ENCODE measurements at places on chromosomes 3 and 15.

- DNase-seq = no peak
Observed at GRCh38 chr3:115512565-115513415, 110.5 kb upstream of the GAP43 start.

DNA sequence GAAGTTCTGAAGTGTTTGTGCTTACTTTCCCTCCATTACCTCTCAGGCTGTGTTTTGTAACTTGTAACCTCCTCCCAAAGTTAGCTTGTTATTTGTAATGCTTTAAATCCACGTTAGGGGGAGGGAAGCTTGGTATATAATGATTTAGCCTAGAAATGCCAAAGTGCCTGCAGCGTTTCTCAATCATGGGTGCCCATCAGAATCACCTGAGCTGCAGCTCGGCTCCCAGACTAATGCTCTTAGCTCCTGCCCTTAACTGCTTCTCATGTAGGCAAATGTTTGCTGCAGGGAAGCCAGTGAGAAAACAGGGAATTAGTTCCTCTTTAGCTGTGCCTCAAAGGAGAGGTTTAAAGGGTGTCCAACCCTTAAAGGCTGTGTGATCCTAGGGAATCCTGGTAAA is 219.2 kb upstream of the NAALADL2 start:
- DNase-seq = no peak

DNA sequence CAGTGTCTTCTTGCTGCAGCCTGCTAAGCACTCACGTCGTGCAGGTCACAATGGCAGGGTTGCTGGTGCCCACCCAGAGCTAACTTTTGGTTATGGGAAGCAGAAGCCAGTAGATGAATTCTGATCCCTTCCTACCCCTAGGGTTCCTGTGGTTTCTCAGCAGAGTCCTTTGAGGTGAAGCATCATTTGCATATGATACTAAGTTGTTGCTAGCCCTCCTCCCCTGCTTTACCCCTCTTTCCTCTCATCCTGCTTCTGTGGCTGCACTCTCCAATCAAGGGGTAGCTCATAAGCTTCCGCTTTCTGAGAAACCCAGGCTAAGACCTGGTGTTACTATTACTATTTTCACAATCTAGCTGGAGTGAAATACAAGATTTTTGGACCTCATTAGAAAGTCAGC is 22.1 kb upstream of the HEG1 start:
- DNase-seq = no peak

GRCh38 chr3:171832989-171833388 is 10.2 kb upstream of the TMEM212 start:
- DNase-seq = no peak

- no peak for DNase-seq
Observed at GRCh38 chr3:133540896-133541674, 32.4 kb upstream of the CDV3 start.

- no peak for DNase-seq
Observed at GRCh38 chr3:127630811-127631714, 2.1 kb downstream of the PODXL2 start.

- DNase-seq = no peak
Observed at GRCh38 chr3:130834476-130834875, 59.4 kb upstream of the ATP2C1 start.

DNA sequence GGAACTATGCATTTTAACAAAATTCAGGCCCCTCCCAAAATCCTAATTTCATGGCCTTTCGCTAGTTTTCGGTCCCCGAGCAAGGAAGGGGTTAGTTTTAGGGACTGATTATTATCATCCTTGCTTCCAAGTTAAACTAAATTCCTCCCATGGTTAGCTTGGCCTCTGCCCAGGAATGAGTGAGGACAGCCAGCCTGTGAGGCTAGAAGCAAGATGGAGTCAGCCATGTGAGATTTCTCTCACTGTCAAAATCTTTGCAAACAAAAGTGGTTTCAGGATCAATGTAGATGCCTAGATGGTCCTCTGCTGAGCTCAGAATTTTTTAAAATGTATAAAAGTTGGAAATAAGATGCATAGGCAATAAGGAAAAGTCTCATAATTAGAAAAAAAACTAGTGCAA is 208.9 kb downstream of the RSL24D1 start:
- DNase-seq = no peak

DNA sequence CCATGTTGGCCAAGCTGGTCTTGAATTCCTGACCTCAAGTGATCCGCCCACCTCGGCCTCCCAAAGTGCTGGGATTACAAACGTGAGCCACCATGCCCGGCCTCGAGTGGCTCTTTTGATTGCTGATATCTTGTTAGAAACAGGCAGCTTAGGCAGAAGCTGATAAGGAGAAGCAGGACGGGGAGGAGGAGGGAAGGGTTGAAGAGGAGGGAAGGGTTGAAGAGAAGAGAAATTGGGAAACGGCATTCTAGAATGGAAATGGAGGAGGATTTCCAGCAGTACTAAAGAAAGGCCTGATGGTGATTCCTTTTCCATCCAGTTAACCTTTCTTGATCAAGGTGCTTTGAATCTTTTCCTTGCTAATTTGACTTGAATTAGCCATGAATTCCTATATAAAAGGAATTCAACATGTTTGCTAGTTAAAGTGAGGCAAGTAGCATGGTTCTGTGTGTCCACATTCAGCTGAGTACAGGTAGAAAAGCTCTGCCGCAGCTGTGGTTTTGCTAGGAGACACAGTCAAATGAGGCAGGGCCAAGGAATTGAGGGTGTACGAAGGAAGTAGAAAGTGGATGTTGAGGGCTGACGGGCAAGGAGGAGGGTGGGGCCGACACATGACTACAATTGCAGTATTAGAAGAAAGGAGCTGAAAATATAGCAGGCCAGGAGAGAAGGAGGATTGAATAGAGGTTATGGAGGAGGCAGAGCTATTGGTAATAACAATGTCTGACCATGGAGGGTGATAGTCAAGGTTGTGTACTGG is 27.2 kb upstream of the ATP1B3 start:
- DNase-seq = no peak

DNA sequence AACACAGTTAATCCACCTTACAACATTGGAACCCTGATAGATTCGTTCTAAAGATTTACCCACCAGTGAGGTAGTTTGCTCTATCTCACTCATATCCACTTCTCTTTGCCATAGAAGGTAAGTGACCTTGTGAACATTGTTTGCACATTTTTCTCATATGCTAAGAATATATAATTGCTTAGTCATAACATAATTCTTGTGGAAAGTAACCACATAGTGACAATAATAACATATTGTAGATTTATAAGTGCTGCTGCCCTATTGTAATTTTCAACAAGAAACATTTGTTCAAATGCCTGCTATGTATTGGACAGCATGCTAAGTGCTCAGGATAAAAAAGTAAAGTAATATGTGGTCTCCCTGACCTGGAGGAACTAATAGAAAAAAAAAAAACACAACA is 554.2 kb upstream of the KCNMB2 start:
- DNase-seq = no peak

DNA sequence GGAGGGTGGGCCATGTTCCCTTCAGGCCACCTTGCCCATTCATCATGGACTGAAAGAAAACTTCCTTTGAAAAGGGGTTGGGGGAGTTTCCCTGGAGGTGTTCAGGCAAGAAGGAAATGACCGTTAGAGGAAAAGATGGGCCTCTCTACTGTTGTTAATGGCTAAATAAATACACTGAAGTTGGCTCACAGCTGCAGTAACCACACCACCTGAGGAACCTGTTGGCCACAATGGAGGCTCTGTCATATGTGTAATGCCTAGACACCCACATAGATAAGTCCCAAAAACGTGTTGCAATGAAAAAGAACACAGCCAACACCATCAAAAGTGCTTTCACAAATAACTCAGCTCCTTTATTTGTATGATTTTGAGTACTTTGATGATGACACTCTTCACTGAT is 38.2 kb upstream of the FAM3D start:
- DNase-seq = no peak

- DNase-seq = no peak
Observed at GRCh38 chr3:114299421-114299820, 5.6 kb downstream of the TIGIT start.

DNA sequence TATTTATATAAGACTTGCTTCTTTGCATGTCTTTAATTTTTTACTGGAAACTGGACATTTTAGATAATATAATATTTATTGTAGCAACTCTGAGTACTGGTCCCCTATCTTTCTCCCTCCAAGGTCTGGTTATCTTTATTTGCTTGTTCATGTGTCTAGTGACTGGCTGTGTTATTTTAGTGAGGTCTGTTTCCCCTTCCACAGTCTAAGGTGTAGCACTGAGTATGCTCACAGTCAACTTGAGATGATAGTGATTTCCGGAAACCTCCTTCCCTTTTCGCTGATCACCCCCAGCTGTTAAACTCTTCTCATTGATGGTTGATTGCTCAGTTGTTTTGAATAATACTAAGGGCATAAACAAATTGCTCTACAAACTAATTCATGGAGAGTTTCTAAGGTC is 37.0 kb downstream of the PCNP start:
- DNase-seq = no peak

DNA sequence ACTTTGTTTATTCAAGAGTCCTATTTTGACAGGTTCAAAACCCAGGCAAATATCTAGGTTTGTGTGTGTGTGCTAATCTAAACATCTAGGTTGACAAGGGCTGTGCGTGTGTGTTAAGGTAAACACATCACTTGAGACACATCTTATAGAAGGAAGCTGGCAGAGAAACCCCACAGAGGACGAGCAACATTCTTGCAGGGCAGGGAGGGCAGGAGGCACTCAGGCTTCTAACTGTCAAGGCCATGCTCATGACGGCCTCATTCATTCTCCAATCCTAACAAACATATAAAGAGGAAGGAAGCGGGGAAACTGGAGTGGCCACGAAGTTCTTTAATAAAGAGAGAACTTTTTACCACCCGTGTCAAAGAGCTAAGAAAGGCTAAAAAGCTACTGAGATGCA is 43.4 kb downstream of the SLCO2A1 start:
- DNase-seq = no peak

DNA sequence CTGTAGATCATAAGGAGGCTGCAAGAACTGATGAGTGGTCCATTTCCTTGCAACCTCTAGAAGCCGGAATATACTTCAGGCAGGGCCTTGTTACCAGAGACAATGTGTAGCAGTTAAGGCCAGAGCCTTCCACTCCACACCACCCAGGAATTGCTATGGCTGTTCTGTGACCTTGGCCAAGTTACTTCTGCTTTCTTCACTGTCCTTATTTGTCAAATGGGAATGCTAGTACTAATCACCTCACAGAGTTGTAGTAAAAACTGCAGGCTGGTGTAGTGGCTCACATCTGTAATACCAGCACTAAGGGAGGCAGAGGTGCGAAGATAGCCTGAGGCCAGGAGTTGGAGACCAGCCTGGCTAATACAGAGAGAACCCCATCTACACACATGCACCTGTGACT is 28.7 kb upstream of the RPN1 start:
- no peak for DNase-seq

- no peak for DNase-seq
Observed at GRCh38 chr3:132283440-132283839, 33.8 kb upstream of the ACP3 start.

- DNase-seq = no peak
Observed at GRCh38 chr3:119794971-119795612, 13.2 kb downstream of the NR1I2 start.

DNA sequence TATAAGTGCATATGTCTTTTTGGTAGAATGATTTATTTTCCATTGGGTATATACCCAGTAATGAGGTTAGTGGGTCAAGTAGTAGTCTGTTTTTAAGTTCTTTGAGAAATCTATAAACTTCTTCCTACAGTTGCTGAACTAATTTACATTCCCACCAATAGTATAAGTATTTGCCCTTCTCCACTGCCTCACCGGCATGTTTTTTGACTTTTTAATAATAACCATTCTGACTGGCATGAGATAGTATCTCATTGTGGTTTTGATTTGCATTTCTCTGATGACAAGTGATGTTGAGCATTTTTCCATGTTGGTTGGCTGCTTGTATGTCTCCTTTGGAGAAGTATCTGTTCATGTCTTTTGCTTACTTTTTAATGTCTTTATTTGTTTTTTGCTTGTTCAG is 94.1 kb upstream of the TP63 start:
- no peak for DNase-seq

GRCh38 chr3:182989566-182989965 is 9.2 kb upstream of the DCUN1D1 start:
- DNase-seq = no peak

DNA sequence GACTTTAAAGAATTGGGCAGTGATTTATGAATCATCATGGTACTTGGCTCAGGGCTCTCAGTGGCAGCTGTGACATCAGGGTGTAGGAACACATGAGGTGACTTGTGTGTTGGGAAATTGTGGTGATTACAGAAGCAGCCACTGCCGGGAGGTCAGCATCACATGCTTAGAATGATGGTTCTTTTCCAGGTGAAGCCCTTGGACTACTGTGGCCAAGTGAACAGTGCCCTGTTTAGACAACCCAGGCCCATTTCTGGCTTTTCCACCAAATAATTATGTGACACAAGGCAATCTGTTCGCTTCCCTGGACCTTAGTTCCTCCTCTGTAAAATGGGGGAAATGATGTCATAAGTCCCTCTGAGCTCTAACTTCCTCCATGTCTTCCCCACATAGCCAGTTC is 139.7 kb upstream of the ROPN1 start:
- no peak for DNase-seq

GRCh38 chr15:40990080-40990479 is 36.8 kb downstream of the CHAC1 start:
- DNase-seq = no peak

DNA sequence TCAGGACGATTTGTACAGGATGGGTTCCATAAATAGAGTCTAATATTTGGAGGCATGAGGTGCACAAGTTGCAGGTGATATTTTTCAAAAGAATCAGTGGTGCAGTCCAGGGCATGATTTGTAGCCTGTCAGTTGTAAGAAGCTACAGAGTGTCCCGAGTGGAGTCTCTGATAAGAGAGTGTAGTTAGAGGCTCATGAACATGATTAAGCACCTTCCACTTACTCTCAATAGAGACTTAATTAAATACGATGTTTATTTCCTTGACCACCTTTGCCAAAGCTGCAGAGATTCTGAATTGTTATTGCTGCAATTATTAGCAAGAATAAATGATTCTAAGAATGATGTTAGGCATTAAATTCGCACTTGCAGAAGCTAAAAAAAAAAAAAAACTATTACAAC is 218.4 kb upstream of the LRTM1 start:
- DNase-seq = no peak

DNA sequence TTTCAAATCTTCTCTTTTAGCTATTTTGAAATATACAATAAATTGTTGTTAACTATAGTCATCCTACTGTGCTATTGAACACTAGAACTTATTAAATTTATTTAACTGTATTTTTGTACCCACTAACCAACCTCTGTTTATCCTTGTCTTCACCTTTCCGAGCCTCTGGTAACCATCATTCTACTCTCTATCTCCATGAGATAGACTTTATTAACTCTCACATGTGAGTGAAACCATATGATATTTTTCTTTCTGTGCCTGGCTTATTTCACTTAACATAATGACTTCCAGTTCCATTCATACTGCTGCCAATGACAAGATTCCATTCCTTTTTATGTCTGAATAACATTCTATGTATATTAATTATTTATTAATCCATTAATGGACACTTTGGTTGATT is 15.8 kb upstream of the SLC15A2 start:
- DNase-seq = no peak

- DNase-seq = no peak
Observed at GRCh38 chr15:48560321-48561051, 85.0 kb downstream of the FBN1 start.

DNA sequence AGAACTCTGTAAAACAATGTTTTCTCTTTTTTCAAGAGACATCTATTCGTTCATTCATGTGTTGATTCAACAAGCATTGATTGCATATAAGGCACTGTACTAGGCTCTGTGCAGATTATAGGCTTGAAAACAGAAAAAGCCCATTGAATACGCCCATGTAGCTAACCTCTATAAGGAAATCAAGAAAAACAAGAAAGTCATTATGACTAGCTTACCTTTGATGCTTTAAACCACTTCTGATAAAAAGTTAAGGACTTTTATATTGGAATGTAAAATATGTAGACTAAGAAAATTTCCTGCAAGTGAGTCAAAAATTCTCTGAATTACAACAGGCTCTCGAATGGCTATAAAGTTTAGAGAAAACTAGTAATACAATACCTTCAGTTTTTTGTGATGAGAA is 92.5 kb downstream of the BDH1 start:
- no peak for DNase-seq

Data from stimulated activated CD4-positive, alpha-beta T cell treated with anti-CD3 and anti-CD28 coated beads, Interleukin-1b, Interleukin-23, amount 100 ng/mL, for 1 hour (primary cell).